Germinal center (tissue), 1 donor: ENCODE measurements at places on chromosomes 2 and 18.

DNA sequence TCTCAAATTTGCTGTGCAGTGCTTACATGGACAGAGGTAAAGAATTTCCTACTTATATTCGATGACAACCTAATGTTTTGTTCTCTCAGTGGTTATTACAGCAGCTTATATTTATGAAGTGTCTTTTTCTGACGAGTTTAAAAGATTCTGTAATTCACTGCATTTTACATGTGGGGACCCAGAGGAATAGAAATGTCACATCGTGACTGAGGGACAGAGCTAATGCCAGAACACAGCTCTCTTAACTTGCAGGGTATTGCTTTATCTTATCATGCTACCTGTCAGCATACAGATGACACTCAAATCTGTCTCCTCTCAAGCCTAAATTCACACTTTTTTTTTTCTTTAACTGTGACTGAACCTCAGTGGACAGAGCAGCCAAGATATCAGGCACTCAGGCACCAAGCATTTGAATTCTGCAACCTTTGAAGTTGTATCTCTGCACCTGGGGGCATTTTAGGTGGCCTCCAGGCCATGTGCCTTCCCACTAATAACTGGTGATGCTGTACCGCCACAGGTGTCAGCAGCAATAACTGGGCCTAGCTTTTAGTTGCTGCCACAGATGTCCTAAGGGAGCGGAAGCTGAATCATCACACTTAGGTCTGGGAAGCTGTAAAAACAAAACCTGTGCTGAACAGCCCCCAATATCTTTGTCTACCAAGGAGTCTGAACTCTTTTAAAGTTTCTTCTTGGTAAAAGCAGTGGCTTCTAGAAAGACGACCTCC lies 315.8 kb upstream of the NRP2 start:
- DNase-seq = no peak

- DNase-seq = no peak
Measured at GRCh38 chr2:172087780-172088244, 2.5 kb downstream of the DLX1 start.

GRCh38 chr2:24509840-24510239 lies 18.8 kb downstream of the NCOA1 start:
- DNase-seq = peak; percentile 9

DNA sequence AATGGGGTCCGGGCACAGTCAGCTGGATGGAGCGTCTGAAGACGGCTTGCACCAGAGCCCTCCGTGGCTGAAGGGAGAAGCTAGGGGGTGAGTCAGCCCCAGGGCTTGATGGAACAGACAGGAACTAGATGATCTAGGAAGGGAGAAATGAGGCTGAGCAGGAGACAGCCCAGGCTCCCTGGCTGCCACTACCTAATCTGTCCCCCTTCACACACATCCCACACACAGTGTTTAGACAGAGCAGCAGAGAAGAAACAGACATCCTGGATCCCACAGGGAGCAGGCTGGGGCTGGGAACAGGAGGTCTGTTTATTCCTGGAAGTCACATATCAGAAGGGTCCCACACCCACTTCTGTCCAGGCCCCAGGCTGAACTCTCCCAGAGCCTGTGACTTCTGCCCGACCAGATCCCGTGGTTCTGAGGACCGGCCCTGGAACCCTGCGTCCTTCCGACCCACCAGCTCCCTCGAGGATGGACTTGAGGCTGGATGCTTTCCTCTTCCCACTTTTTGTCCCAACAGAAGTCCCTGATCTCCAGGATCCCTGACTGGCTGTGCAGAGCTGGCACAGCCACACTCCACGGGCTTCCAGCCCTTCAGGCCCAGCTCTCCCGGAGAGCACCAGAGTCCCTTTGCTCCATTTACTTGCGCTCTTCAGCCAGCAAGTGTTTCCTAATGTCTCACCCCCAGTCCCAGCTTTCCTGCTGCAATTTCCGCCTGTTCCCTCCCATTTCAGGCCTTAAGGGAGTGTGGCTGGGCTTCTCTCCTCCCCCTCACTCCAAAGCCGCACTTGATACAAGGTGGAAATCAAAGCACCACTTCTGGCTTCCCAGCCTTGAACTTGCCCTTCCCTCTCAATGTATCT lies 1.5 kb upstream of the GPBAR1 start:
- DNase-seq = no peak

DNA sequence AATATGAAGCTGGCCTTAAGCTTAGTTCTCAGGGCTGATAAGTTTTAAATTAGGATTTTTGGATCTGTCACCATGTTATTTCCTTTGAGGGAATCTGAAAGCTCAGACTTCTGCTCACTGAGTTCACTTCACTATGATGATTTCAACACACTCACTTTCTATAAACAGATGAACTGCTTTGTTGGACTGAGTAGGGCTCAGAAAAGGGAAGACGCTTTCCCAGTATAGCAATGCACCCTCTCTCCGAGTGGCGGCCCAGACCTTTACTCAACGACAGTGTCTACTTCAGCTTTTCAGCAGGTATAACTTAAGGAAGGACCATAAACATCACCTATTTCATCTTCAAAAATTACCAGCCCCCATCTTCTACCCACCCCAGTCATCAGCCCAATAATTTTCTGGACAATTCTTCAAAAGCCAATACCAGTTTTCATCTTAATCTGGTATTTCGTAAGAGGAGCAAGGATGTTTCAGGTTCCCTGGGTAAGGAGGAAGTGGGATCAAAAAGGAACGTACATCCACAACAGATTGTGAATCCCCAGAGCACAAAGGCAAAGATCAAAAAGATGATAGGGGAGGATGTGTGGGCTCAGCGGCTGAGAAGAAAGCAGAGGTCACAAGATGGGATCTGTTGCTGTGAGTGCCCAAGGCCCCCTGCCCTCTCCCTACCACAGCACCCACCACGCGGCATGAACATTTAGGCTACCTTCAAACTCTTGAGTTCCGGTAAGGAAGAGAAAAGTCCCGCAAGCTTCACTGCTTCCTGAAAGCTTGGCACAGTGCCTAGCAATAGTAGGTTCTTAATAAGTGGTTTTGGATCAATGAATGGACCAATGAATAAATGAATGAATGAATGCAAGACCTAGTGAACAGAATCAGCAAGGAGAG lies 41.9 kb downstream of the LPIN2 start:
- peak; percentile 44 for DNase-seq

DNA sequence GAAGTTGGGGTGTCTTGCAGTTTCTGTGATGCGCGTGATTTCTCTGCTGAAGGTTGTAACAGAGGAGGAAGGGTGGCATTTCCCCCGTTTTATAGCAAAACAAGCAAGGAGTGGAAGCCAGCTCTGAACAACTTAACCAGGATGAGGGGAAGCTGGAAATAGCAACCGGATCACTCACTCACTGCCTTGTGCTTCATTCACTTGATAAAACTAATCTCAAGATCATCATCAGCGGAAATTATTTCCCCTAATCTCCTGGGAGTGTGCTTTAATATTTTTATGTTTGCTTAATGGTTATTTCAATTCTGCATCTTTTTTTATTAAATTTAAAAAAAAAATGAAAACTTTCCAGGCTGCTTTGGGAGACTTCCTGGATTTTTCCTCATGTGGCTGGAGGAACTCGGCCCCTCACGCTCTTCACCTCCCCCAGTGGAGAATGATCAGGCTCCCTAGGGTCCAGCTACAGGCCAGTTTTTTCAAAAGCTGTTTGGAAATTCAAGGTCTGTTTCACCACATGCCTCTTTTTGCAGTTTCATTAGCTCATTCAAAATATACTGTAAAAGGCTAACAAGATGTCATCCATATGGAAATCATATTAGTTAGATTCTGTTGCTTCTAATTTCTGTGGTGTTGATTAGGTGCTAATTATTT lies 31.7 kb downstream of the CABLES1 start:
- DNase-seq = no peak

GRCh38 chr2:145551686-145552085 lies 1031.8 kb upstream of the ZEB2 start:
- no peak for DNase-seq

DNA sequence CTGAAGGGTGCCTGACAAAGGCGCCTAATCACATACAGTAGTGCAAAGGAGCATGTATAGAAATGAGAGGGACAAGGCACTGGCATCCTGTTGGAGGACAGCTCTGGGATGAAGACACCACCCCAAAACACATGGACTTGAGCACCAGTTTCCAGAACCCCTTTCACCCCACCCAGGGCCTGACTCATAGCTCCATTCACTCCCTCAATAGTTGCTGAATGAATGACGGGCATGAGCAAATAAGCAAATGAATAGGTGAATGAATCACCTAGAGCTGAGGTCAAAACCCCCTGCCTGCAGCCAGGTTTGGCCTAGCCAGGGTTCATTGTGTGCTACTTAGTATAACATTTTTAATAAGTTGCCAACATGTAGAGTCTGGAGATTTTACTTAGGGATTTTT lies 66.3 kb downstream of the NRP2 start:
- no peak for DNase-seq

DNA sequence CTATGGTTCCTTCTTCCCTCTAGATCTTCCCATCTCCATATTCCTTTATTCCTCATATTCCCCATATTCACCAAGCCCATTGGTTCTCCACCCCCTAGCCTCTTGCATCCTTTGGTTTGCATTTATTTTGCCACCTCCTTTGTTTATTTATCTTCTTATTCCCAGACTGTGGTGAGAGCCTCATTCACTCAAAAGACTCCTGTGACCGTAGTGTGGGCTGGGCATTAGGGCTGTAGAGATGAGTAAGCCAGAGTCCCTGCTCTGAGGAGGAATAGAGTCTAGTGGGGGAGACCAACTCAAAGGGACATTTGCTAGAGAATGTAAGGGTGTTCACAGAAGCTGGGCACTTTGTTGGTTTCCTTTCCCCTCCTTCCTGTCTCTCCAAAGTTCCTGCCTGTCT lies 8.3 kb downstream of the ATG16L1 start:
- no peak for DNase-seq

DNA sequence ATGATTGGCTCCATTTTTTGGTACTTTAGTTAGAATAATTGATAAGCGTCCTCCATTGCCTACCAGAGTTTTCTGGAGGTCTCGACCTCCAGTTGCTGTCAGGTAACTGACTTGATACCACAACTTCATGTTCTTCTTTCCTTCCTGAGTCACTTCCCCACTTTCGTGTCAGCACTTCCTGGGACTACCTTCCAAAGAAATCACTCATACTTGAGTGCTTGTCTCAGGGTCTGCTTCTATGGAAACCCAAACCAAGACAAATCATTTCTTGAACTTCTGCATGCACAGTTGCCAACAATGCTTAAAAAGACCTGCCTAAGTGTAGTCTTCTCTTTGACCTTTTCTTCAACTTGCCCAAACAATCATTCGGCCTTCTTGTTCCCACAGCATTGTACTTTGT lies 210.3 kb upstream of the ETAA1 start:
- no peak for DNase-seq

DNA sequence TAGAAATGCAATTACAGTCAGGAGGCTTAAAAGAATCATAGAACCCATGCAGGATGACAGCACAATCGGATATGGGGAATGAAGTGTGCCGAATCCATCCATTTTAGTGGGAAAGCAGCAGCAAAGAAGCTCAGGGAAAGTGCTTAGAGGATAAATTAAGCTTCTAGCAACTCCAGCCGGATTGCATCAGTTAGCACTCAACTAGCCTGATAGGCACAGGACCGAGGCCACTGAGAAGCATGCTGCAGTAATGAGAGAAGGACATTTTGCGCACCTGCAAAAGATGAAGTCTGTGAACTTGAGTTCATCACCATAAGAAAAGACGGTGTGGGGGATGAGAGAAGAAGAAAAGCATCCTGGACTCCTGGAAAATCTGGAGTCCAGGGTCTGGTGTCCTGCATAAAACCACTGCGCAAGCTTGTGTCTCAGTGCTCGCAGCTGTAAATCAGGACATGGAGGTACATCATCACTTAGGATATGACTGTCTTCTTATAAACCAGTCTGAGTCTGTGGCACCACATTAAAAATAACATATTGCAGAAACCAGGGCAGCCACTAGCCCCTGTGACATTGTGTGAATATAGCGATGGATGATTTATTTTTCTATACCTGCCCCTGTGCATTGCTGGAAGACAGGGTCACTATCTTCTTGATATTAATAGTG lies 665.5 kb upstream of the SOX11 start:
- DNase-seq = no peak

DNA sequence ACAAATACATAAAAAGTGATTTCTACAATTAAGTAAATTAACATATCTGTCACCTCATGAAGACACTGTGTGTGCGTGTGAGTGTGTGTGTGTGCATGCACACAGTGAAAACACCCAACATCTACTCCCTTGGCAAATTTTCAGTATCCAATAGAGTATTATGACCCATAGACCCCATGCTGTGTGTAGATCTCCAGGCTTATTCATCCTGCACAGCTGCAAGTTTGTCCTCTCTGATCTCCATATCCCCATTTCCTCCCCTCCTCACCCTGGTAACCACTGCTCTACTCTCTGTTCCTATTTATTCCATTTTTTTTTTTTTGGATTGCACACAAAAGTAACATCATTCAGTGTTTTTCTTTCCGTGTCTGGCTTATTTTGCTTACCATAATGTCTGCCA lies 391.0 kb downstream of the SOX11 start:
- no peak for DNase-seq

DNA sequence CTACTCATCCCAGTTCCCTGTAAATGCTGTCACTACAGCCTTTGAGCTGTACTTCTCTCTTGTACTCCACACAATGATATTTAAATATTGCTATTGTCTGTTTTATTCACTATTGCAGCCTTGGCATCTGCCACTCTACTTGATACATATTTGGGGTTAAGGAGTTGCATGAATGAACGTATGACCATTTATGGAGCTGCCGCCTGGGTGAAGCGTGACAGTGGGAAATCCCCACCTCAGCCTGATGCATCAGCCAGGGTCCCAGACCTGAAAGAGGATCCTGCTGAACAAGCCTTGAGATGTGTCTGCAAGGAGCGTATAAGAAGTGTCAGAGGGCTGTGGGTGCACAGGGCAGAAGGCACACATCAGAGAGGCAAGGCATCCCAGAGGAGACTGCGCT lies 39.1 kb downstream of the MRPL35 start:
- peak; percentile 83 for DNase-seq

- DNase-seq = peak; percentile 41
Measured at GRCh38 chr2:134233728-134234136, 20.1 kb upstream of the MGAT5 start.

DNA sequence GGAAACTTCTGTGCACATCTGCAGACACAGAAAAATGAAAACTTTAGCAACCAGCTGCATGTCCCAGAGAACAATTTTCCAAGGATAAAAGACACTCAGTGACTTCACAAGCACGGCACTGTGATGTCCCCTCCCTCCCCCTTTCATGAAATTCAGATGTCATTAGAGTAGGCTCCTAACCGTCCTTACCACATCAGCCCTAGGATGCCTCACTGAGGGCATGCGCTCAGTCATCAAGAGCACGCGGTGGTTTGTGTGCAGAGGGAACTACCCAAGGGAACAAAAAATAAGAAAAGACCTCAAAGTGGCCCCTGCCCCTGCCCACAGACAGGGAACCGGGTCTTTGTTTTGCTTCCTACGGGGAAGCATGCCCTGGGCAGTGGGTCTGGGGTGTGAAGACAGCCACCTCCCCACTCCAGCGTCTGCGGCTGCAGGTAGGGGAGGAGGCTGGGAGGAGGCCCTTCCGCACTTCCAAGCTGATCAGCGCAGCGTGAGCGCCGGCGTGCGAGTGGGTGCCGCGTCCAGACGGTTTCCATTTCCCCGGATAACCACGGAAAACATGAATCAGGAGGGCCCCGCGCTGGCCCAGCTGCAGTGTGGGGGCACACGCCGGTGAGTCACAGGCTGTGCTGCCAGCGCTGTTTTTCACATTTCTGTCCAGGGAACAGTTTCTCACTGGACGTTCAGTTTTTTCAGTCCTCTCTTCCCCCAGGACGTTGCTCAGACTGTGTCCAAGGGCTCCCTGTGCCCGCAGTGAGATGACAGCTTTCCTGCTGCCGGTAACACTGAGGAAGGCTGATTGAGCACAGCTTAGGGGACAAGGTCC lies 70.6 kb downstream of the COPS8 start:
- DNase-seq = no peak
